Posterior vena cava (tissue), 2 donors: ENCODE measurements at places on chromosomes 7 and 10. TPM values are rescaled to one million over a fixed set of nuclear protein-coding genes. Genes with fewer than 3 reads are reported as not detected.

Gene EGFR
- 80.8 TPM for total RNA-seq

Gene CYP2W1
- total RNA-seq: not detected

Gene FAM25C
- total RNA-seq: not detected

Gene ASB10
- not detected for total RNA-seq

Gene THSD7A
- 6.6 TPM for total RNA-seq

Gene CFAP46
- total RNA-seq: 0.81 TPM

DNA sequence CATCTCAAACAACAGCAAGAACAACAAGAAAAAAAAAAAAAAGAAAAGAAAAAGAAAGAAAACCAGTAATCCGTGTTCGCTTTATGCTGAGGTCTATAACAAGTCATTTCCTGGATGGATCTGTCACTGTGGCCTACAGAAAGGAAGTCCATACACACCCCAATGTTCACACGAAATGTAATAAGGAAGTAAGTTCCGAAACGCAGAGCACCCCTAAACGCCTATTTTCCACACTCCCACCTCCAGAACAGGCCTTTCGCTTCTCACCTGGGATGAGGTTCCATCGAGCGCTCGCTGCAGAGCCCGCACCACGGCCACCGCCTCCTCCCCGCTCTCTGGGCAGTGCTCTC, 735 bp downstream of the ZNF394 start:
- no peak for DNase-seq

DNA sequence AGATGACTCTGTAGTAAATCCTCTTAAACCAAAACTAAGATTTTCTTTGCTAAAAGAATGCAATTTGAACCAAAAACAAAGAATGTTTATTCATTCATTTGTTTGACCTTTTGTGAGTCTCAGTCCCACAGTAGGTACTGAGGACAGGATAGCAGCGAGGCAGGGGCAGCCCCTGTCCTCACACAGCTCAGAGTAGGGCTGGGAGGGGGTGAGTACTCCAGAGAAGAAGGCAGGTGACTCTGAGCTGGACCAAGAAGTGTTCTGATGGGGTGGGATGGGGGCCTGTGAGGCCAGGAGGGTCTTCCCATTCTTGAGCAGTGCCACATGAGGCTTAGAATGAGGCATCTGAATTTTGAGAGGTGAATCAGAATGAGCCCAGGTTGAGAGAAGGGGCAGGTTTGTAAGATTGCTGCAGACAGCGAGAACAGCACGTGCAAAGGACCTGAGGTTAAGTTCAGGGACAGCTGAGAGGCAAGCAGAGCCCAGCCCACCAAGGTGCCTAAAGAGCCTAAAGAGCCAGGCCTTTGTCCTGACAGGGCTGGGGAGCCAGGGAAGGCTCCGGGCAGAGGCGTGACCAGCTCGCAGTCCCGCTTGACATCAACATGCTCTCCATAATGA, 56.9 kb upstream of the CHST15 start:
- no peak for DNase-seq

DNA sequence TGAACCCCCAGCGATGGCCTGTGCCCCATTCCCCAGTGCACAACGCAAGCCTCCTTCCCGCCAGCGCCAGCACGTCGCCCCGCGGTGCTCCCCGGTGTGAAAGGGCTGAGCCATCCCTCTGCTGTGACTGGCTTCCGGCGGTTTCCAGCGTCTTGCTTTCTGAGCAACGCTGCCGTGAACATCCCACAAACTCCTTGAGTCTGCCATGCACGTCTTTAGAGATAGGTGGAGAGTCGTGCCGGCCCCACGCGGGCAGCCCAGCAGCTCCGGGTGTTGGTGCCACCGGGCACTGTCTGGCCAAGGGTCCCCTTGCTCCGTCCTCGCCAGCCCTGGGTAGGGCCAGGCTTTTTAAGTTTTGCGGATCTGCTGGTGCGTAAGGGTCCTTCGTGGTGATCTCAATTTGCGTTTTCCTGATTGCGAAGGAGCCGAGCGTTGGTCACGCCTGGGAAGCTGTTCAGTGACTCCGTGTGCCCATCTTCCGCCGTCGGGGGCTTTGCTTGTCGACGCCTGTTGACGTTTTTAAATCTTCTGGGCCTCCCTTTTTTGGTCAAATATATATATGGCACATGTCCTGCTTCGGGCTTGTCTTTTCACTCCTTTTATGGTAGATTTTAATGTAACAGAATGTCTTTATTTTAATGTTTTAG, 70.6 kb downstream of the FOXL3 start:
- peak; percentile 64 for DNase-seq

DNA sequence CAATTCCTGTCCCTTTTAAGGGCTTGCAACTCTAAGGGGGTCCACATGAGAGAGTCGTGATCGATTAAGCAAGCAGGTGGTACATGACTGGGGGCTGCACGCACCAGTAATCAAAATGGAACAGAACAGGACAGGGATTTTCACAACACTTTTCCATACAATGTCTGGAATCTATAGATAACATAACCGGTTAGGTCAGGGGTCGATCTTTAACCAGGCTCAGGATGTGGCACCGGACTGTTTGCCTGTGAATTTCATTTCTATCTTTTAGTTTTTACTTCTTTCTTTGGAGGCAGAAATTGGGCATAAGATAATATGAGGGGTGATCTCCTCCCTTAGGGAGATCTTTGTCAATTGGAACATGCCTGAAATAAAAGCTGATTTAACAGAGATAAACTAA, 370.1 kb downstream of the IPMK start:
- no peak for DNase-seq

- DNase-seq: no peak
Observed at GRCh38 chr7:28205506-28205905, 24.9 kb upstream of the JAZF1 start.

- no peak for DNase-seq
Observed at GRCh38 chr7:17743316-17743715, 197.0 kb downstream of the SNX13 start.

GRCh38 chr7:84701524-84702306, 485.1 kb downstream of the SEMA3D start:
- DNase-seq: peak; percentile 53

GRCh38 chr7:52592698-52593097, 442.7 kb upstream of the POM121L12 start:
- no peak for DNase-seq

- DNase-seq: no peak
Observed at GRCh38 chr10:80465839-80466590, 11.9 kb downstream of the TSPAN14 start.

DNA sequence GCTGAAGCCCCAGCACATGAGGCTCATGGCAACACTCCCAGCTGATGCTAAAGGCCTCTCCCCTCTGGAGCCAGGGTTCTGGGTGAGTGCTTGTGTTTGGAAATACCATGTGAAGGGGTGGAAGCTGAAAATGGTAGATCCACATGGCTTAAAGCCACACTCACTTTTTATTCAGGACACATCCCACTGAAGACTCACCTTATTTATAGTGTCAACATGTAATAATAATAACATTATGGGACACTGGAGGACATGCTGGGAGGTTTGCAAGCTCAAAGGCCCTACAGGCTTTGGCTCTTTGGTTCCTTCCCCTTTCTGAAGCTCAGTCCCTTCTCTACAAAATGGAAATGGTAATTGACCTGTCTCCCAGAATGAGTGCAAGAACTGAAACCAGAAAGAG, 318.0 kb downstream of the GRID1 start:
- DNase-seq: no peak

GRCh38 chr10:5762531-5762930, 50.7 kb downstream of the GDI2 start:
- no peak for DNase-seq

- no peak for DNase-seq
Observed at GRCh38 chr10:28312572-28312971, 9.7 kb upstream of the MPP7 start.

DNA sequence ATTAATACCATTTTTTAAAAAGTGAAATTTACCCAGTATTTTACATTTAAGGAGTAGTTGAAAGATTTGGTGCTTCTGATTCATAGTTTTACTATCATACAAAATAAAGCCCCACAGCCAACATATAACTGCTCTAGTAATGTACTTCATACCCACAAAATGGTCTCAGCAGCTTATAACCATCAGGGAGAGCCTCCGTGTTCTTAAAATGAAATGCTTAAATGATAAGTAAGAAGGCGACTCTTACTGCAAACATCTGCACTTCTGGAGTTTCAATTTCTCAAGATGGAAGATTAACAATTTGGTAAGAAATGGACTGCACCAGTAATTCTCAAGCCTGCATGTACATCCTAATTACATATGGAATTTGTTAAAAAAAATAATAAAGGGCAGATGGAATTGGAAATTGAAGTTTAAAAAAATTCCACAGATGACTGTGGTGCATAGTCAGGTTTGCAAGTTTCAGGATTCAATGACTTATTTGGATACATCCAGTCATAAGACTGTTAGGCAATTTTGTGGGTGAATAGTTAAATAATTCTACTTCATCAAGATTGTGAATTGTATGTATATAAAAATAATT, 461.0 kb downstream of the KIF20B start:
- no peak for DNase-seq

GRCh38 chr10:74544106-74544505, 282.3 kb upstream of the KAT6B start:
- DNase-seq: no peak
